ENCODE measurements at places on chromosomes 5 and 9.

DNA sequence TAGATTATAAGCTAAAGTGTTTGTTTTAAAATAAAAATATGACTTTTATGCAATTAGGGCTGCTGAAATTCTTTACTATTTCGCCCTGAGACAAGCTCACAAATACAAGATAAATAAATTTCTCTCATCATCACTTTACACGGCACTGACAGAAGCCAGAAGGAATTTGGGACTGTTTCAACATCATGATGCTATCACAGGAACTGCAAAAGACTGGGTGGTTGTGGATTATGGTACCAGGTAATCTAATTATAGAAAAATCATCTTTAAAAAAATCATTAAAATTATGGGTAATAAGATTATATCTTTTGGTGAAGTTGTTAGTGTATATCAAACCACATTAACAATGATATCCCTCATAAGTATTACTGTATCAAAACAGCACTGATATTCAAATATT lies 95.0 kb downstream of the MAN2A1 start:
- no peak overlapping the region for H3K4me3 ChIP-seq
- no peaks in the 10 kb centered on the region for H3K4me1 ChIP-seq
- peaks cover 24% of the 10 kb centered on the region for H3K36me3 ChIP-seq

DNA sequence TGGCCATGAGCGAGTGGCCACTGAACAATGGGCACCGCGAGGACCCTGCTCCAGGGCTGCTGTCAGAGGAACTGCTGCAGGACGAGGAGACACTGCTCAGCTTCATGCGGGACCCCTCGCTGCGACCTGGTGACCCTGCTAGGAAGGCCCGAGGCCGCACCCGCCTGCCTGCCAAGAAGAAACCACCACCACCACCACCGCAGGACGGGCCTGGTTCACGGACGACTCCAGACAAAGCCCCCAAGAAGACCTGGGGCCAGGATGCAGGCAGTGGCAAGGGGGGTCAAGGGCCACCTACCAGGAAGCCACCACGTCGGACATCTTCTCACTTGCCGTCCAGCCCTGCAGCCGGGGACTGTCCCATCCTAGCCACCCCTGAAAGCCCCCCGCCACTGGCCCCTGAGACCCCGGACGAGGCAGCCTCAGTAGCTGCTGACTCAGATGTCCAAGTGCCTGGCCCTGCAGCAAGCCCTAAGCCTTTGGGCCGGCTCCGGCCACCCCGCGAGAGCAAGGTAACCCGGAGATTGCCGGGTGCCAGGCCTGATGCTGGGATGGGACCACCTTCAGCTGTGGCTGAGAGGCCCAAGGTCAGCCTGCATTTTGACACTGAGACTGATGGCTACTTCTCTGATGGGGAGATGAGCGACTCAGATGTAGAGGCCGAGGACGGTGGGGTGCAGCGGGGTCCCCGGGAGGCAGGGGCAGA lies 53.3 kb downstream of the JADE2 start:
- DNase-seq = no peak
- peaks cover 88% of the 10 kb centered on the region for H3K36me3 ChIP-seq
- no peak overlapping the region for H3K27ac ChIP-seq

DNA sequence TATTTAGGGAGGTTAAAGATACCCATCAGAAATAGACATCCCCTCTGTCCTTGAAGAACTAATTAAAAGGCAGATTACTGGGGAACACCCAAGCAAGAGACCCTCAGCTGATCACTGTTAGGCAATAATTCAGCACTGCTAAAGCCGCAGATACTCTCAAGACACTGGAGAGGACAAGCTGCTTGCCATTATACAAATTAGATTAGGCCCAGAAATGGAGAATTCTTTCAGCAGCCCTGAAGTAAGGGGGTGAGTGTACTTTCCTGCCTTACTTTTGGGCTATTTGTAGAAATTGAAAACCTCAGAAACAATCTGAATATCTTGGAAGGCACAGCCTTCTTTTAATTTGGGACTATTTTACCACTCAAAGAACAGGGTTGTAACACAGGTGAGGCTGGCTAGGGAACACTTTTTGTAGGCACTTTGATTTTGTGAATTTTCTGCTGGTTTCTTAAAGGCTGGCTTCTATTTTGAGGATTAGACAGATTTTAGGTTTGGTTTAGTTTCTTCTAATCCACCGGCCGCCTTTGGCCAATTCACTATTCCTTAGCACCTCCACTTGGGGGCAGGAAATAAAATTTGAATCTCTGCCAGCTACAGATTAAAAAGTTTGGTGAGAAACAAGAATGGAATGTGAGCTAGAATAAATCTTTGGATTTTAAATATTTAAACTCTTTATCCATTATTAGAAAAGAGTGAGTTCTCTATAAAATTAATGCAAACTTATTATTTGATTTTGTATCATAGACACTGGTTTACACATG lies 106.0 kb downstream of the SMARCA2 start:
- no peaks in the 10 kb centered on the region for H3K27me3 ChIP-seq
- H3K4me3 ChIP-seq = no peak overlapping the region
- H3K27ac ChIP-seq = no peak overlapping the region
- H3K36me3 ChIP-seq = peaks cover 59% of the 10 kb centered on the region
- DNase-seq = peak; percentile 45
- H3K4me1 ChIP-seq = no peaks in the 10 kb centered on the region

GRCh38 chr5:179805529-179806249 lies 977 bp downstream of the MGAT4B start:
- peak overlapping the region; percentile 92 for H3K27ac ChIP-seq
- no peak for DNase-seq
- H3K36me3 ChIP-seq = peaks cover 33% of the 10 kb centered on the region
- no peaks in the 10 kb centered on the region for H3K27me3 ChIP-seq

DNA sequence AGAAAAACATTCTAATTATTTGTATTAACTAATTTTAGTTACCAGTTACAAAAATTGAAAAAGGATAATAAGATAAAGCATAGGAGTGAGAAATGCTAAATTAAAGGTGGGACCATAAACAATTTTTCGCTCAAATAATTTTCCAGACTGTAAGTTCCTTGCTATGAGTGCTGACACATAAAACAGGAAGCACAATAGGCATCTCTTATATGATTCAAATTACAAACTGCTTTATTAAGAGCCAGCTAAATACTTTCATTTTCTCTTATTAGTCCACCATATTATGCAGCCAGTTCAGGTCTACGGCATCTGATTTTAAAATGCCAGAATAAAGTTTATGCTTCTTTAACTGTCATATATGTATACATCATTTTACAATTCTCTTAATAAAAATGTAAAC lies 4.4 kb downstream of the RC3H2 start:
- H3K27ac ChIP-seq = peak overlapping the region; percentile 69
- peak overlapping the region; percentile 43 for H3K4me3 ChIP-seq
- DNase-seq = peak; percentile 15
- no peaks in the 10 kb centered on the region for H3K27me3 ChIP-seq
- peaks cover 20% of the 10 kb centered on the region for H3K36me3 ChIP-seq

DNA sequence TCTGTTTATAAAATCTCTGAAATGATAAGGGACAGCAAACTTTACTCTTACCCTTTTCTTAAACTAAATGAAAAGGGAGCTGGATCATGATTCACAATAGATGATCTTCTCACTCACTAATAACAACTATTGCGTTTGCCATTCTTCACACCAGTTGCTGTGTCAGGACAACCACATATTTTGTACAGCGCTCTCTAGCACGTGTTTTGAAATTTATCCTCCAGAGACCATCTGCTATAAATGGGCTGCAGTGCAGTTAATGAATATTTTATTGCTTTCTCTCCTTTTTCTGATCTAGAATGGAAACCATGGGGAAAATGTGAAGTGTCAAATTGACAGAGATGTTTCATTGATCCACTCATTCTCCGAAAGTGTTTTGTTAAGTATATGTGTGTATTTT lies 258.4 kb upstream of the CCNH start:
- no peaks in the 10 kb centered on the region for H3K4me1 ChIP-seq
- H3K36me3 ChIP-seq = no peaks in the 10 kb centered on the region
- no peak for DNase-seq
- H3K27ac ChIP-seq = no peak overlapping the region
- no peak overlapping the region for H3K4me3 ChIP-seq

- H3K4me1 ChIP-seq = peaks cover 11% of the 10 kb centered on the region
- no peak overlapping the region for H3K27ac ChIP-seq
- H3K4me3 ChIP-seq = no peak overlapping the region
- H3K36me3 ChIP-seq = no peaks in the 10 kb centered on the region
Measured at GRCh38 chr5:168642019-168642418, 62.9 kb upstream of the PANK3 start.

GRCh38 chr9:92882276-92882675 lies 4.4 kb upstream of the ZNF484 start:
- H3K36me3 ChIP-seq = peaks cover 11% of the 10 kb centered on the region
- H3K27ac ChIP-seq = no peak overlapping the region
- peaks cover 10% of the 10 kb centered on the region for H3K27me3 ChIP-seq
- H3K4me1 ChIP-seq = peaks cover 10% of the 10 kb centered on the region

- no peak overlapping the region for H3K4me3 ChIP-seq
- H3K36me3 ChIP-seq = peaks cover 69% of the 10 kb centered on the region
Measured at GRCh38 chr9:15468145-15468544, 42.6 kb downstream of the PSIP1 start.

- no peaks in the 10 kb centered on the region for H3K4me1 ChIP-seq
- H3K27me3 ChIP-seq = no peaks in the 10 kb centered on the region
- H3K27ac ChIP-seq = no peak overlapping the region
- no peak overlapping the region for H3K4me3 ChIP-seq
Measured at GRCh38 chr9:130858739-130859705, 24.0 kb downstream of the ABL1 start.

All from MCF 10A (cell line).